DMS53 (cell line): ENCODE measurements at places on chromosomes 12 and 14.
A peak's percentile ranks its signal among the peaks of the same experiment; 100 is the strongest.

DNA sequence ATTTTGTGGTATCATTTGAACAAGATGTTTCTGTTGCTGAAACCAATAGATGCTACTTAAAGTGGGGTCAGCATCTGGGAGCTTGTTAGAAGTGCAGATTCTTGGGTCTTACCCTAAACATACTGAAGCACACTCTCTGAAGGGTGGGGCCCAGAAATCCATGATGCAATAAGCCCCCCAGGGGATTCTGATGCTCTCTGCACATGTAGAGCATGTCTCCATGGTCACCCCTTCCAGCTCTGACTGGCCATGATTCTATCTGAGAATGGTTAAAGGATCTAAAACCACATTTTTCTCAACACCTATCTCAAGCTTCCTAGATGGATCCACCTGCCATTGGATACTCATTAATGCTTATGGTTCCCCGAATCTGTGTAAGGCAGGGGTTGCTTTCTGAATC, 20.4 kb downstream of the JDP2 start:
- DNase-seq: no peak

- DNase-seq: no peak
Measured at GRCh38 chr14:36655571-36655962, 6.1 kb upstream of the PAX9 start.

- peak; percentile 51 for DNase-seq
Measured at GRCh38 chr12:123808167-123808566, 46.1 kb downstream of the DNAH10 start.

- peak; percentile 29 for DNase-seq
Measured at GRCh38 chr12:106248846-106249371, 1.1 kb upstream of the CKAP4 start.

GRCh38 chr12:38490941-38491340, 174.4 kb downstream of the ALG10B start:
- DNase-seq: no peak

GRCh38 chr12:92989715-92990484, 60.8 kb upstream of the EEA1 start:
- DNase-seq: no peak

GRCh38 chr12:1662761-1663439, 28.0 kb upstream of the ADIPOR2 start:
- peak; percentile 97 for DNase-seq

DNA sequence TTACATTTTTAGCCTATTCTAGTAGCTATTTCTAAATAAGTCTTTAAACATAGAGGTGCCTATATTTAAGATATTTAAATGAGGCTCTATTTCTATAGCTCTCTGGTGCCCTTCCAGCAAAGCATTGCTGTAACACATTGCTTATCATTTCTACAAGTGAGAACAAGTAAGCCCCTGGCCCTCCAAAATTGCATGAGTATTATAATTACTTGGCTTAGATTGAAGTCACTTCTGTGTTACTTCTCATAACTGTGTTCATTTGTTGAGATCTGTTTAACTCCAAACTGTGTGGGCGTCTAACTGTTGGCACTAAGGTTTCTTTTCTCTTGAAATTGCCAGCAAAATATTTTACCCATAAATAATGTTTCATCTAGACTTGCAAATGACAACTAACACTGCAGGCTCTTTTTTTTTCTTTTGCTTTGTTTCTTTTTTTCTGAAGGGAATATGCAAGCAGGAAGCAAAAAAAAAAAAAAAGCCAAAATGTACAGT, 66.5 kb downstream of the DAD1 start:
- DNase-seq: no peak

DNA sequence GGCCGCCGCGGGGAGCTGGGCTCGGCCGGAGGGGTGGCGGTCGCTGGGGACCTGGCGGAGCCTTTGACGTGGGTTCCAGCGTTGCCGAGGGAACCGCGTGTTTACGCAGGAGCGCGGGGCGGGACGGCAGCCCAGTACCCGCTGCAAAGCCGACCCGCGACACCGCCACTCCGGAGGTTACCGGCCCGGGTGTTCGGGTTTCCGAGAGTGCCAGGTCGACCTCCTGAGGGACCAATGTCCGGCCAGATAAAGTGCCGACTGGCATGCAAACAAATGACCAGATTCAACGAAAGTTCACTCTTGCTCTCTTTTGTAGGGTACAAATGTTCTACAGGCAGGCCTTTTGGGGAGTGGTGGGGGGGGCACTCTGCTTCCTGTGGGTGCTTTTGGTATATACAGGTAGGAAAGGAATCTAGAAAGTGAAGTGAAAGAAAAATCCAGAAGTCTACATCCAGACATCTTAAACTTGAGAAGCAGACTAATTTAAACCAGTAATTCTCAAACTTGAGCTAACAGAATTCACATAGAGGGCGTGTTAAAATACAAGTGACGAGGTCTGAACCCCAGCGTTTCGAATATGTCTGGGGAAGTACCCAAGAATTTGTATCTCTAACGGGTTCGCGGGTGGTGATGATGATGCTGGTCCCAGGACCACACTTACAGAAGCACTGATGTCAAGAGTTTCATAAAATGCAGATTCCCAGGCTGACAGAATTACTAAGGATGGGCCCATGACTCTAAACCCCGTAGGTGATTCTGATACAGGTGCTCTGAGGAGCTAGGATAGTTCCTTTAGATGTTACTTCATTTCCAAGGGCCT, at the start of gene GPR135:
Gene GPR135 (minus strand): TSS at position 65 of the 820 bp plus-strand sequence. CDS start 154 bp downstream, outside the sequence.
- peak; percentile 83 for DNase-seq

- DNase-seq: no peak
Measured at GRCh38 chr14:36750244-36750643, 88.6 kb downstream of the PAX9 start.

- DNase-seq: no peak
Measured at GRCh38 chr12:57730336-57731067, 8.0 kb downstream of the AGAP2 start.

DNA sequence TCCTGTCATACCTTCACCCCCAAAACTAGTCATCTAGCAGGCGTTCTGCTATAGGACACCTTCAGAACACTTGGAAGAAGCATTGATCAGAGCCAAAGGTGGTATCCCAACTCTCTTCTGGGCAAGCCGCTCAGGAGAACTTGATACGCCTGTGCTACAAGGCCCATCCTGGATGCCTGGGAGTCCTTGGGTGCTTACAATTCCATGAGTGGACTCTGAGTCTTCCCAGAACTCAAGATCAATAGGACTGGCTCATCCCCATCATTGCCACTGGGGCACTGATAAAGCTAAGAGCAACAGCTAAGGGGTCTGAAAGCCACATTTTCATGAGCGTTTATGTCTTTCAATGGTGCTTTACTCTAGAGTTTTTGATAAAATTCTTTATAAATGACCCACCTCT, 1.9 kb downstream of the SPTB start:
- no peak for DNase-seq

- DNase-seq: peak; percentile 28
Measured at GRCh38 chr12:63899396-63899795, 54.9 kb downstream of the SRGAP1 start.

GRCh38 chr14:47966076-47966810, 290.8 kb upstream of the MDGA2 start:
- DNase-seq: no peak

- DNase-seq: no peak
Measured at GRCh38 chr14:99873653-99874052, 80.4 kb downstream of the EML1 start.

GRCh38 chr12:110107369-110108281, 16.5 kb upstream of the IFT81 start:
- DNase-seq: no peak

- no peak for DNase-seq
Measured at GRCh38 chr12:123013185-123014095, 33.0 kb downstream of the ARL6IP4 start.

- no peak for DNase-seq
Measured at GRCh38 chr12:52878507-52879393, 26.1 kb downstream of the KRT8 start.

- DNase-seq: no peak
Measured at GRCh38 chr12:124725597-124726237, 137.9 kb downstream of the SCARB1 start.

DNA sequence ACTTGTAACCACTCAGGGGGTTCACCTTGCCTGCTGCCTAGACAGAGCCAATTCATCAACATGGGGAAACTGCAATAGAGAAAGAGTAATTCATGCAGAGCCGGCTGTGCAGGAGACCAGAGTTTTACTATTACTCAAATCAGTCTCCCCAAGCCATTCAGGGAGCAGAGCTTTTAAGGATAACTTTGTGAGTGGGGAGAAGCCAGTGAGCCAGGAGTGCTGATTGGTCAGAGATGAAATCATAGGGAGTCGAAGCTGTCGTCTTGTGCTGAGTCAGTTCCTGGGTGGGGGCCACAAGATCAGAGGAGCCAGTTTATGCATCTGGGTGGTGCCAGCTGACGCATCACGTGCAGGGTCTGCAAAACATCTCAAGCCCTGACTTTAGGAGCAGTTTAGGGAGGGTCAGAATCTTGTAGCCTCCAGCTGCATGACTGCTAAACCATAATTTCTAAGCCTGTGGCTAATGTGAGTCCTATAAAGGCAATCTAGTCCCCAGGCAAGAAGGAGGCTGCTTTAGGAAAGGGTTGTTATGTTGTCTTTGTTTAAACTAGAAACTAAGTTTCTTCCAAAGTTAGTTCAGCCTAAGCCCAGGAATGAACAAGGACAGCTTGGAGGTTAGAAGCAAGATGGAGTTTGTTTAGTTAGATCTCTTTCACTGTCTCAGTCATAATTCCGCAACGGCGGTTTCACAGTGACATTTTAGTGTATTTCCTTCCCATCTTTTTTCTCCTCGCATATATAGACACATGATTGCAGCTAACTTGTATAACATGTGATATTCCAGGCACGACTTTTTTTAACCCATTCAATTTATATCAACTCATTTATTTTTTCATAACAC, 68.9 kb upstream of the NCOR2 start:
- DNase-seq: no peak

GRCh38 chr14:22433069-22433468, 156.0 kb downstream of the DAD1 start:
- DNase-seq: no peak

DNA sequence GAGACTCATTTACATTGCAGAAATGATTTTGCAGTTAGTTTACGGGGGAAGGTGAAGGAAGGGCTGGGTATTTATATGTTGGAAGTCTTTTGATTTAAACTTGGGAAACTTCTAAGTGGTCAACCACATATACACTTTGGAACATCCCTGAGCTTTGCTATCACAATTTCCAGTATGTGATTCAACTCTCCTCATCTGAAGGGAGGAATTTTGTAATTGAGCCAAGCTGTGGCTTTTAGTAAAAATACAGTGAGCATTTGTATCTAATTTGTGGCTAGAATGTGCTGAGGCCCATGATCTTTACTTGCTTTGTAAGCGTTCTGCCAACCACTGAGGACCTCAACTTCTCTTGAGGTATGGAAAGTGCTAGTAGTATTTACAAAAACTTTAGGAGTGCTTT, 235.0 kb upstream of the PDZRN4 start:
- no peak for DNase-seq

GRCh38 chr14:23696701-23697239, 60.6 kb downstream of the DHRS2 start:
- DNase-seq: no peak

- DNase-seq: no peak
Measured at GRCh38 chr12:26906704-26907103, 31.1 kb downstream of the INTS13 start.

- no peak for DNase-seq
Measured at GRCh38 chr12:91211866-91212265, 29.2 kb upstream of the DCN start.

DNA sequence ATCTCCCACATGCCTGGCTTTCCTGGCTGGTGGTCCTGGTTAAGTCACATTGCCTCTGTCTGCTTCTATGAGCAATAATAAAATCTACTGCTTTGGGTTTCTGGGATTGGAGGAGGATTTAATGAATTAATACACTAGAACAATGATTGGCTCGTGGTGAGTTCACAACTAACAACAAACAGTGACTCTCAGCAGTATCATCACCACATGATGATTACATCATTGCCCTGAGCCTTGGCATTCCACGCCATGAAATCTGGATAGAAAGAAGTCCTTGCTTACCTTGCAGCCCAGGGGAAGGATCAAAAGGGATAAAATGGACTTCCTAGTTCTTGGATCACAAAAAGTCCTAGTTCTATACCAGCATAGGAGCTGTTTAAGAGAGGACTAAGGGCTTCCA, 1069.0 kb downstream of the VRK1 start:
- no peak for DNase-seq

- DNase-seq: no peak
Measured at GRCh38 chr12:30979371-30980259, 53.1 kb downstream of the TSPAN11 start.

- no peak for DNase-seq
Measured at GRCh38 chr12:108616941-108617858, 16.5 kb downstream of the SELPLG start.

DNA sequence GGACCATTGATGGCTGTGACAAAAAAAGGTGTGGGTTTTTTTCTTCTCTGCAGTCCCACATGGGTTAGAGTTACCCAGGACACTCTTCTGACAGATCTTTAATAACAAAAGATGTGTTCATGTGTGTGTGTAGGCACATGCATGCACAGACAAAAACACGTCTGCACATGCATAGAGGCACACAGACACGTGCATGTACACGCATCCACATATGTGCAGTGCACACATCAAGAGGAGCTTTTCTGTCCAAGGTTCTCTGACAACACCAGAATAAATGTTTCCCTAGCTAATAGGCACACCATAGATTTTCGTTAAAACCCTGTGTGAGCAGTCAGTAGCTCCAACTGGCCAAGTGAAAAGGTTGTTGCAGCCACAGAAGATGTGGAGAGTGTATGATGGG, 2.8 kb upstream of the MYL2 start:
- no peak for DNase-seq

DNA sequence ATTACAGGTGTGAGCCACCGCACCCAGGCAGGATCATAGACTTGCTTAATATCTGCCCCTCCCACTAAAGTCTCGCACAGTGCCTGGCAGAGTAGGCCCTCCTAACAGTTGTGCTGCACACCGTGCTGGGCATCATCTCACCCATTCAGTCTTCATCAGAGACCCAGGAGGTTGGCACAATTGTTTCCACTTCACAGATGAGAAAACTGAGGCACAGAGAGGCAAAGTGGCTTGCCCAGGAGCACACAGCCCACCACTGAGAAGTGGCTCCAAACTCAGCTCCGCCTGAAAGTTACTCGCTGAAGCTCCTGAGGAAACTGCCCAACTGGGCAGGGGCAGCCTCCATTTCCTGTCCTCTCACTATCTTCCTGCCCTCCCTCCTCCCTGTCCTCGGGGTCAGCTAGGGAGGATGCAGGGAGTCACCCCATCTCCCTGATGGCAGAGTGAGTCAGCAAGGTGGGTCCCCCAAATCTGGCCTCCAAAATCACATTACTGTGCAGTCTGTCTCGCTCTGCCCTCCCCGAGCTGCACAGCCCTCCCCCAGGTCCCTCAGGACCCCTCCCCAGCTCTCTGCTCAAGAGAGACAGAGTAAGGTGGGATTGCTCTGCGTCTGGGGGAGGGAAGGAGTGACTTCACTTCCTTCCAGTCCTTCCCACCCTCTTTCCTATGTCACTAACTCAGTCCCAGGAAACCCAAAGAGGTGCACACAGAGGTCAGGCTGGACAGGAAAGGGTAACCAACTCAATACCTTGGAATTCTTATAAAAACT, 5.7 kb downstream of the SLC8B1 start:
- DNase-seq: no peak

DNA sequence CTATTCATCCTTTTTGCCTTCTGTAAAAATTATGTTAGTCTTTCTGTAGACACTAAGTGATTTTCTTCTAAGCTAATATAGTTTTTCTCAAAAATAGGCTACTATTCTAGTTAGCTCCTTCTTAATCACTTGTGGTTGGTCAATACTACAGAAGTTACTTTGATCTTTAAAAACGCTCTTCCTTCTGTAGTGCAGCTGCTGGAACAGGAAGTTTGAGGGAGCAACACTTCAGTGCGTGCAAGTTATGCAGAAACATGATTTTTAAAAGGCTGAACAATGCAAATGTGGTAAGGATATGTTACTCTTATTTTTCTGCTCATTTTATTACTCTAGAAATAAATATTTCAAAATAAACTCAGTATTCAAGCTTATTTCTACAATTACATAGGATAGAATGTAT, 11.1 kb upstream of the RERGL start:
- DNase-seq: peak; percentile 37
